Fibroblast of skin of right quadriceps (primary cell): ENCODE measurements at places on chromosomes 12 and 14.

GRCh38 chr12:78938341-78939084 is 73.9 kb downstream of the SYT1 start:
- DNase-seq: no peak

DNA sequence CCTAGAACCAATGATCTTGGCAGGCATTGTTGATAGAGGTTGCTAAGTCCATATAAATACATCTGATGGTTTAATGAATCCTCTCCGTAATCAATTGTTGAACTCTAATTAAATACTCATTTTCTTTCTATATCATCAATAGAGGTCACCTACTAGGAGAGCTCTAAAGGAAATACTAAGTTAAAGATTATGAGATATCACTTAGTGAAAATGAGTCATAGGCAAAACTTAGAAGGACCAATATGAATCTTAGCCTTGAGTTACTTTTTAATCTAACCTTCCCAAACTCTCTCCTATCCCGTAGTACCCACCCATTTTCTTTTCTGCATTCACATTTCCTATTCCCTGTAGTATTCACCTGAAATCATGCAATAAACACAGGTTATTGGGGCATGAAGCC is 50.2 kb downstream of the MBIP start:
- no peak for DNase-seq

- DNase-seq: no peak
These were observed 421.8 kb downstream of the BCAT1 start for GRCh38 chr12:24527102-24527501.

- DNase-seq: peak; percentile 46
These were observed 48.8 kb upstream of the SLCO1C1 start for GRCh38 chr12:20646239-20646827.

- no peak for DNase-seq
These were observed 4.7 kb downstream of the LTB4R start for GRCh38 chr14:24315807-24316596.

- DNase-seq: peak; percentile 86
These were observed 53.5 kb upstream of the BEGAIN start for GRCh38 chr14:100640471-100641273.

DNA sequence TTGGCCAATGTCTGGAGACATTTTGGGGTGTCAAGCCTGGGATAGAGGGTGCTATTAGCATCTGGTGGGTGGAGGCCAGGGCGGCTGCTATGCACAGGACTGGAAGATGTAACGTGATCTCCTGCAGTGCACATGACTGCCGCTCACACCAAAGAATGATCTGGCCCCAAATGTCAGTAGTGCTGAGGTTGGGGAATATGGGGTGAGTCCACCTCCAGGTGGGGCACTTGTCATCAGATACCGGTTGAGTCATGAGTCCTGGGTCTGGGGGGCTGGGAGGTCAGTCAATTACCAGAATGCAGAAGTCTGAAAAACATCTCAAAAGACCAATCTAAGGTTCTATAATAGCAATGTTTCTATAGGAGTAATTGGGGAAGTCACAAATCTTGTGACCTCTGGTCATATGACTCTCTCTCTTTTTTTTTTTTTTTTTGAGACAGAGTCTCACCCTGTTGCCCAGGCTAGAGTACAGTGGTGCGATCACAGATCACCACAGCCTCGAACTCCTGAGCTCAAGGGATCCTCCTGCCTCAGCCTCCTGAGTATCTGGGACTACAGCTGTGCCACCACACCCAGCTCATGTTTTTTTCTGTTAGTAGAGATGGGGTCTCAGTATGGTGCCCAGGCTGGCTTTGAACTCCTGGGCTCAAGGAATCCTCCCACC is 6.0 kb upstream of the SDSL start:
- DNase-seq: no peak

DNA sequence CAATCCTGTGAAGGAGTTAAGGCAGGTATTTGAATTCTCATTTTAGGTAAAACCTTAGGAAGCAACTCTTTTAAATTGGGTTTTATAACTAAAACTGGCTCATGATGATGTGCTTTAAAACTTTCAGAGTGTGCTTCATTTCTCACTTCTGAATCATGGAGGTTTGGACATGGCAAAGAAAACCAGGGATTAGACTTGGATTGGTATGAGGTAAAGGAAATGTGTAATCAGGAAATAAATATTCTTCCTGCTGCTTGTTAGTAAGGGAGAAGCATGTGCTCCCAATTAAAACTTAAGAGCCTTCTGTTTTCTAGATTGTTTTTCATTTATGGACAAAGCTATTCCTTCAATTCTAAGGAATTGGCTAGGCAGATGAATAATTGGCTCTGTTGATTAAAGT is 57.4 kb downstream of the FBXO33 start:
- peak; percentile 86 for DNase-seq

GRCh38 chr12:114751712-114752111 is 67.7 kb upstream of the TBX3 start:
- DNase-seq: no peak

GRCh38 chr14:35435177-35435576 is 30.6 kb upstream of the NFKBIA start:
- no peak for DNase-seq

- peak; percentile 24 for DNase-seq
These were observed 36.3 kb downstream of the PRKAB1 start for GRCh38 chr12:119704065-119704747.
